Thymus (tissue), 14 donors: ENCODE measurements at places on chromosomes 1 and 21.
A peak's percentile ranks its signal among the peaks of the same experiment; 100 is the strongest.

- no peaks in the 10 kb centered on the region for H3K27me3 ChIP-seq
- no peak for DNase-seq
- H3K4me3 ChIP-seq: no peak overlapping the region
- peak overlapping the region; percentile 88 for H3K27ac ChIP-seq
- no peaks in the 10 kb centered on the region for H3K36me3 ChIP-seq
Observed at GRCh38 chr1:226001963-226002666, 3.0 kb upstream of the SDE2 start.

- no peaks in the 10 kb centered on the region for H3K27me3 ChIP-seq
- no peak overlapping the region for H3K4me3 ChIP-seq
- no peak for DNase-seq
- H3K27ac ChIP-seq: no peak overlapping the region
- H3K4me1 ChIP-seq: no peaks in the 10 kb centered on the region
Observed at GRCh38 chr1:90534663-90535295, 182.3 kb downstream of the BARHL2 start.

DNA sequence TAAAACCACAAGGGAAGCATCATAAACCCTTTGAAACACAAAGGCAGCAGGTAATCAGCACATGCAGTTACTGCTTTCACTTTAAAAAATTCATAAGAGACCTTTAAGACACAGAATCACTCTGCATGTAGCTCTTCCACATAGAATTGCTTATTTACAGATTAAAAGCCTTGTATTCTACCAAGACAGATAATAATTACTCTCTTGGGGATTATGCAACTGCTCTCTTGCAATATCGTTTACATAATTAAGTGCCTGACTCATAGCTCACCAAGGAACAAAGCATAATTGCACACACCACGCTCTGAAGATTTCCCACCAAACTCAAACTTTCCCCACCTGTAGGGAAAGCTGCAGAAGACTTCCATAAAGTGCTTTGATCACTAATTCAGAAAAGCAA lies 87.9 kb downstream of the VAV3 start:
- no peaks in the 10 kb centered on the region for H3K4me1 ChIP-seq
- H3K36me3 ChIP-seq: no peaks in the 10 kb centered on the region
- no peaks in the 10 kb centered on the region for H3K27me3 ChIP-seq

DNA sequence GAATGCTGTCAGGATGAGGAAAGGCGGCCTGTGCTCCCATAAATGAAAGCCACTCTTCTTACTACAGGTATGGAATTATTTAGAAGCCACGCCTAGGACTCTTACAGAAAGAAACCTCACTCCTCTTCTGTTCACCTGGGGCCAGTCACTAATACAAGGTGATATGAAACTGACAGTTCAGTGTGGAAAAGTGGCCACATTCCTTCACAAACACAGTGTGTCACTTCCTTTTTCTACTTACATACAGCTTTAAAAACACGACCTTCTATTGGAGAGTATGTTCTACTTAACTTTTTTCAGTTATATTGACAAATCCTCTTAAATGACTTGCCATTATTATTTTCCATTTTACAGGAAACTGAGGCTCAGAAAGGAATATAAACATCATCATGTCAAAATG lies 163.1 kb downstream of the PCNX2 start:
- H3K4me3 ChIP-seq: no peak overlapping the region
- H3K36me3 ChIP-seq: no peaks in the 10 kb centered on the region
- H3K27me3 ChIP-seq: no peaks in the 10 kb centered on the region
- no peak overlapping the region for H3K27ac ChIP-seq

GRCh38 chr1:195934817-195935553 lies 673.3 kb downstream of the KCNT2 start:
- H3K27me3 ChIP-seq: no peaks in the 10 kb centered on the region
- H3K27ac ChIP-seq: no peak overlapping the region
- no peak overlapping the region for H3K4me3 ChIP-seq

GRCh38 chr1:206905295-206906164 lies 8.3 kb downstream of the IL24 start:
- DNase-seq: no peak
- no peak overlapping the region for H3K4me3 ChIP-seq
- H3K4me1 ChIP-seq: peaks cover 33% of the 10 kb centered on the region
- peaks cover 18% of the 10 kb centered on the region for H3K27me3 ChIP-seq
- H3K36me3 ChIP-seq: peaks cover 28% of the 10 kb centered on the region

GRCh38 chr1:235067396-235068157 lies 61.1 kb downstream of the TOMM20 start:
- no peak overlapping the region for H3K4me3 ChIP-seq
- no peaks in the 10 kb centered on the region for H3K36me3 ChIP-seq
- DNase-seq: no peak
- peaks cover 29% of the 10 kb centered on the region for H3K4me1 ChIP-seq
- peak overlapping the region; percentile 43 for H3K27ac ChIP-seq
- H3K27me3 ChIP-seq: no peaks in the 10 kb centered on the region

DNA sequence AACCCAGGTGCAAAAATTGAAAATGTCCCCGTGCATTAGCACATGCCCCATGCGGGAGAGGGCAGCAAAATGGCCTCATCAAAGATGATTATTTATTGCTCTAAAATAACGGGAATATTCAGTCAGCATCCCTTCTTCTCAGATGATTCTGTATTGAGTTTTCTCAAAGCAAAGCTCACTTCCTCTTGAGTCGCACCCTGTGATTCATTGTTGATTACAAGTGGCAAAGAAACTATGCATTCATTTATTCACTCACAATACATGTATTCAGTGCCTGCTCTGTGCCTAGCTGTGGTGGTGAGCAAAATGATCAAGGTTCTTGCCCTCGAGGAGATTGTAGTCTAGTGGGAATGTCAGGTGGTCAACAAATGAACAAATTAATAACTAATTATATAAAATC lies 226.0 kb upstream of the KAZN start:
- no peaks in the 10 kb centered on the region for H3K36me3 ChIP-seq
- no peaks in the 10 kb centered on the region for H3K27me3 ChIP-seq
- DNase-seq: no peak
- peaks cover 3% of the 10 kb centered on the region for H3K4me1 ChIP-seq
- H3K27ac ChIP-seq: no peak overlapping the region

- peak overlapping the region; percentile 87 for H3K27ac ChIP-seq
- no peak for DNase-seq
- peaks cover 10% of the 10 kb centered on the region for H3K36me3 ChIP-seq
- H3K4me1 ChIP-seq: peaks cover 11% of the 10 kb centered on the region
- H3K4me3 ChIP-seq: peak overlapping the region; percentile 87
Observed at GRCh38 chr1:89995598-89996449, 914 bp downstream of the ZNF326 start.

GRCh38 chr21:25750085-25750484 lies 15.3 kb downstream of the GABPA start:
- DNase-seq: no peak
- no peaks in the 10 kb centered on the region for H3K4me1 ChIP-seq
- no peak overlapping the region for H3K4me3 ChIP-seq
- H3K27ac ChIP-seq: no peak overlapping the region
- H3K36me3 ChIP-seq: peaks cover 20% of the 10 kb centered on the region
- H3K27me3 ChIP-seq: no peaks in the 10 kb centered on the region

DNA sequence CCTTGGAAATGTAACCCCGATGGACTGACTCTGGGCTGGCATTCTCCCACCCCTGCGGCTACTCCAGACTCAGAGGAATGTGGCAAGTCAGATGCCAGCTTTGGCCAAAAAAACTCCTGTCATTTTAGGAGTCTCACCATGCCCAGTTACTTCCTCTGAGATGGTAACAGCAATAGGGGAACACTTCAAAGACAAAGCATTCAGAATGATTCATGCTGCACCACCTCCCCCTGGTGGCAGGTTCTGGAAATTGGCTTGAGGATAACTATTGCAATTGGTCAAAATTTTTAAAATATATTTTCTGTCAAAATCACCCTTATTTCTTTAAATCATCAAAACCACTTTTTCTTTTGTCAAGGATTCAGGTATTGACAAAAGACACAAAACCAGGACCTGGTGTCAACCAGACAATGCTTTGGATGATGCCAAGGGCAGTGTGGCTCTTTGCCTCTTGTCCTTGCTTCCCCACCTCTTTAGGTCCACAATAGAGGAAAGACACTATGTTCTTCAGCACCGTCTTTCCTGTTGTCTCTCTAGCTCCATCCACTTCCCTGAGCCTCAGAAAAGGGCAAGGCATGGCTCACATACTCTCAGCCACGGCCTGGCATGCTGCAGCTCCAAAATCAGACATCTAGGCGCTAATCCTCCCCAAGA lies 9.9 kb upstream of the CDCA8 start:
- peaks cover 34% of the 10 kb centered on the region for H3K36me3 ChIP-seq
- no peaks in the 10 kb centered on the region for H3K4me1 ChIP-seq
- peak; percentile 48 for DNase-seq

DNA sequence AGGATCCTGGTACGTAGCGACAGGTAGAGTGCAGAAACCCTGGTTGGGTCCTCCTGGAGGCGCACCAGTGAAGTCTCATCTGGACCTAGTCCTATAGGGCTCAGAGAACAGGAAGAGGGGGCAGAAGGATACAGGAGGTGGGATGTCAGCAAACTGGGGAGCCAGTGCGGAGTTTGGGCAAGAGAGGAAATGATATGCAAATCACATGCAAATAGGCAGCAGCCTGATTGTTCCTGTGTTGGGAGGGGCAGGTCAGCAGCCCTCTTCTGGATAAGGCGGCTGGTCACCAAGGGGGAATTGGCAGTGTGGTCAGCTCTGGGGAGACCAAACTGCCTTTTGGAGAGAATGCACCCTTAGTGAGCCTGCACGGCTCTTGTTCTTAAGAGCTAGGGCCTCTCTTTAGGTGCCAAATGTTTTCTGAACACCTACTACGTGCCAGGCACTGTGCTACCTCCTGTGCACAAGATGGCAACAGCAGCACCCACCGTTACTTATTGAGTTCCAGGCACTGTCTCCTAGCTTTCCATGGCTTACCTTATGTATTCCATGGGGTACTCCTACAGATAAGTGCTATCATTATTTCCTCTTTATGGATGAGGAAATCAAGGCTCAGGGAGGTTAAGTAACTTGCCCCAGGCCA lies 18.1 kb upstream of the PADI3 start:
- no peak for DNase-seq
- H3K4me3 ChIP-seq: no peak overlapping the region
- peaks cover 3% of the 10 kb centered on the region for H3K27me3 ChIP-seq
- no peaks in the 10 kb centered on the region for H3K4me1 ChIP-seq
- no peaks in the 10 kb centered on the region for H3K36me3 ChIP-seq
- H3K27ac ChIP-seq: no peak overlapping the region

- no peak overlapping the region for H3K4me3 ChIP-seq
- DNase-seq: no peak
- H3K36me3 ChIP-seq: no peaks in the 10 kb centered on the region
Observed at GRCh38 chr1:236021424-236022135, 43.3 kb downstream of the NID1 start.

DNA sequence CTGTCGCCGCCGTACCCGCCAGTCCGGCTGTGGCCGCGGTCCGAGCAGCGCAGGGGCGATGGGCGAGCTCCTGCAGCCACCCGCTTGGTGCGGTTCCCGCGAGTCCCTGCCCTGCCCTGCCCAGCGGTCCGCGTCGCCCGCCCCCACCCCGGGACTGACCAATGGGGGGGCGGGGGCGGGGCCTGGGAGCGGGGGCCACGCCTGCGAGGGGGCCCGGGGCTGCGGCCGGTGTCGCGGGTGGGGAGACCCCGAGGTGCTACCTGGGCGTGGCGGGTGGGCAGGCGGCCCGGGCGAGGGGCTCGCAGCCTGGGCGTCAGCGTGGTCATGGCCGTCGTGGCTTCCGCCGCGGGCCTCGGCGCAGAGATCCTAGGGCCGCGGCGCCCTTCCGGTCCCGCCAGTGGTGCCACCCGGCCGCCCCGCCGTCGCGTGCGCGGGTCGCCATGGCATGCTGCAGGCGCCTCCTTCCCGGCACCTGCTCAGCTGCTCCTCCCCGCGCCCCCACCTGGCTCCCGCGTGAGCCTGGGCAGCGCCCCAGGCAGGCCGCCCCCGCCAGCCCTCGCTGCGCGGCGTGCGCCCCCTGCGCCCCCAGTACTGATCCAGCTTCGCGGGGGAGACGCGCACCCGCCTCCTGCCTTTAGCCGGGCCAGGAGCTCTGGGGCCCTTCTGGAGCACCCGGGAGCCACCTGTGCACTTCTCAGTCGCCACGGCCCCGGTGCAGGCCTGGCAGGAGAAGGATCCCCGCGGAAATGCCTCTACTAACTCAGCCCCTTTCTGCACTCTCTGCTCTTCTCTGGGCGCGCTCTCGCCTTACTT lies at the start of gene BMP8B:
BMP8B (minus strand) TSS at position 108 of the 813 bp plus-strand sequence. CDS start 380 bp downstream, outside the sequence.
- H3K36me3 ChIP-seq: no peaks in the 10 kb centered on the region
- peaks cover 2% of the 10 kb centered on the region for H3K4me1 ChIP-seq
- H3K27me3 ChIP-seq: peaks cover 35% of the 10 kb centered on the region
- H3K4me3 ChIP-seq: no peak within 1 kb of the TSS

DNA sequence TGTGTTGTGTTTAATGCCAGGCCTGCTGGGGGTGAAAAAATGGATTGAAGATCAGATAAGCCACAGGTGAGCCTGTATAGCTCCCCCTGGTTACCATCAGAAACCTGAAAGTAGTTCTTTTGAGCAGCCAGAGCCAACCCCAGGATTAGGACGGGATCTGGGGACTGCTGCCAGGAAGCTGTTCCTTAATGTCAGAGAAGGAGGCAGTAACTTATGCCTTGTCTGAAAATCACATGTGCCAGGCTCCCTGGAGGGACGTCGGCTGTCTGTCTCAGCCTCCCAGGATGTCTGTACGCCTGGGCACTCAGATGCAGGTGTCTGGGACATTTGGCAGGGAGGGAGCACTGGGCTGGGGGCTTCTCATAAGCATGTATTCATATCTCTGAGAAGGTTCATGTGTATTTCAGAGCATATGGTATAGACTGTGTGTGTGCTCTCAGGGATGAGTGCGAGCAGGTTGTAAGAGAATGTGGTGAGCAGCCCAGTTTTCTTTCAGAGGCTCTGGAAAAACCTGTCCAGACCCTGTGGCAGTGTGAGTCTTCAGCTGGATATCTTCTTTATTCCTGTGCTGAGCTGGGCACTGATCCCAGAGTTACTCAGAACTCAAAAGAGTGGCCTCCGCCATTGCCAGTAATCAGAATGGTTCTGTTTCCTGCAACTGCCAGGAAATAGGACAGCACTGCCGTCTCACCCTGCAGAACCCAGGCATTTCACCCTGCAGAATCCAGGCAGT lies 2.8 kb downstream of the FAM43B start:
- H3K27ac ChIP-seq: no peak overlapping the region
- no peaks in the 10 kb centered on the region for H3K36me3 ChIP-seq
- DNase-seq: no peak
- no peaks in the 10 kb centered on the region for H3K4me1 ChIP-seq
- peaks cover 45% of the 10 kb centered on the region for H3K27me3 ChIP-seq

DNA sequence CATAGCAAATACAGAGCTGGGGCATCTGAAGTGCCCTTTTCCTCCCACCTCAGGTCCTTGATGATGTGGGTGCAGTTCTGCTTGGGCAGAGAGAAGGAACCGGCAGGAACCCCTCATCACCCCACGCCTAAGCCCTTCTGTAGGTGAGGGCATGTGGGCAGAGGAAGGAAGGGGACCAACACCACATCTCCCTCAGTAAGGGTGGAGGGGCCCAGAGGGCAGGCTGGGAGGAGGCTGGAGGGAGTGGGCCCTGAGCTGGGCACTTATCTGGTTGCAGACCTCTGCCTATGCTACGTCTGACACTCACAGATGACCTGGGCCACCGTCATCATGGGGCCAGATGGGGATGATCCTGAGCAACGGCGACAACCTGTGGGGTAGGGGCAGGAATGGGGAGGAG lies 11.0 kb downstream of the ZNF687 start:
- no peak for DNase-seq
- H3K4me3 ChIP-seq: no peak overlapping the region
- peaks cover 7% of the 10 kb centered on the region for H3K4me1 ChIP-seq
- H3K27ac ChIP-seq: no peak overlapping the region
- peaks cover 96% of the 10 kb centered on the region for H3K36me3 ChIP-seq

GRCh38 chr1:31633117-31633516 lies 11.6 kb downstream of the PEF1 start:
- peaks cover 5% of the 10 kb centered on the region for H3K4me1 ChIP-seq
- H3K36me3 ChIP-seq: peaks cover 64% of the 10 kb centered on the region
- no peaks in the 10 kb centered on the region for H3K27me3 ChIP-seq
